Activated naive CD4-positive, alpha-beta T cell treated with anti-CD3 and anti-CD28 coated beads for 36 hours (primary cell): ENCODE measurements at places on chromosomes 11 and 22. TPM values are rescaled to one million over a fixed set of nuclear protein-coding genes. Genes with fewer than 3 reads are reported as not detected.

DNA sequence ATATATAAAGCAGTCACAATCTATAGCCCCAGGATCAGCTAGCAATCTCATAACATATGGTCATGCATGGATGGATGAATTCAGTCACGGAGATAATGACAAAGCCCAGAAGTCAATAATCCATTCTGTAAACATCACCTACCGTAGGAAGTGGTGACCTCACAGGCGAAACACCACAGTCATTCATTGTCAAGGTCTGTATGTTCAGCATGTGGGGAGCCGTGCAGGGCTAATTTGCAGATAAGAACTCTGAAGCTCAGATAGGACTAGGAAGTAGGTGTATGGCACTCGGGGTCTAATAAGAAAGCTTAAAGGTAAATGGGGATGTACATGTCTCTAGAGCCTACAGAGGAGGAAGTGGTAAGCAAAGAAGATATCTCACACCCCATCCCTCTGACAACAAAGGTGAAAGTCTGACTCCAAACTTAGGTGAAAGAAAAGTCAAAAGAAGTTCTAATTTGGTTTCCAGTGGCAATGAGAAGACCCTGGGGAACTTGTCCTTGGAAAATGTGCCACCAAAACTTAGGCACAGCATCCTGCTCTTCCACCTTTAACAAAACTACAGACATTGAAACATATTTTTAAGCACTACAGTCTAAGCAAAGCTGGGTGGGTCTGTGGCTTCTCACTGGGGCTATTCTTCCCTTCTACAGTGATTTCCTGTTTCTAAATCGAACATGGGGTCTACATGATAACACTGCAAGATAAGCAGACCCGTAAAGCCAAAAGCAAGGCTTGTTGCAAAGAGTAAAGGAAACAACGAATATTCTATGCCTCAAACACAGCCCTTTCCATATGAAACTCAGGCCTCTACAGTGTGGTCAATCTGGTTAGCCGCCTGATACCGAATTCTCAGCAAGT, 5.2 kb downstream of the CRTAM start:
- no peaks in the 10 kb centered on the region for H3K27me3 ChIP-seq
- peak; percentile 71 for DNase-seq
- peak overlapping the region; percentile 38 for H3K4me3 ChIP-seq
- H3K4me1 ChIP-seq = peaks cover 30% of the 10 kb centered on the region
- H3K27ac ChIP-seq = peak overlapping the region; percentile 43
- H3K36me3 ChIP-seq = no peaks in the 10 kb centered on the region

GRCh38 chr11:2533587-2534133, 88.9 kb downstream of the KCNQ1 start:
- no peaks in the 10 kb centered on the region for H3K36me3 ChIP-seq
- no peak overlapping the region for H3K27ac ChIP-seq
- H3K4me3 ChIP-seq = no peak overlapping the region

- no peaks in the 10 kb centered on the region for H3K36me3 ChIP-seq
- H3K27ac ChIP-seq = no peak overlapping the region
- no peak overlapping the region for H3K4me3 ChIP-seq
- no peak for DNase-seq
Observed at GRCh38 chr11:111137846-111138245, 107.7 kb upstream of the POU2AF2 start.

DNA sequence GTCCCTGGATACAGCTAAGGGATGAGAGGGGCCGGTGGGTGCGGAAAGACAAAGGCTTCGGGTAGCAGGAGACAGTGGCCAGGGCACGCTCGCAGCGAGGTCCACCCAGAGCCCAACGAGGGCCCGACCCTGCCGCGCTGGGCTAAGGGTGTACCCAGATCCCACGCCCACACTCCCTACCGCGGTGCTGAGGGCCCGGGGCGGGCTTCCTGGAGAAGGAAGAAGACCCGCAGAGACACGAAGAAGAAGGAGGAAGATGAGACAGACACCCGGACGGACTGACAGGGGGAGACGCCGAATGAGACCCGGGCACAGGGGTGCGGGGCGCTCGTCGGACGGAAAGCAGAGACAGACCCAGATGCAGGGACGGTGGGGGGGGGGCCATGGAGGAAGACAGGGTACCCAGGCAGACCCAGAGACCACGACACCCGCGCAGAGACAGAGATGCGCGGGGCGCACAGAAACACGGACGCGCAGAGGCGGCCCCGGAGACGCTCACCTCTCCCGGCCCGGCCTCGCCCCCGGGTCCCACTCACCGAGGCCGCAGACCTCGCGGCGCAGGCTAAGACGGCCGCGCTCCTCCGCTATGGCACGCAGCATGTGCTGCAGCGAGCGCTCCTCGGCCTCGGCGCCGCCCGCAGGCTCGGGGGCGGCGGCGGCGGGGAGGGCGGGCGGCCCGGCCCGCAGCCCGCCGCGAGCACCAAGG, 437 bp downstream of the KIAA0930 start:
- no peaks in the 10 kb centered on the region for H3K27me3 ChIP-seq
- peaks cover 29% of the 10 kb centered on the region for H3K4me1 ChIP-seq
- H3K36me3 ChIP-seq = peaks cover 3% of the 10 kb centered on the region
- peak overlapping the region; percentile 47 for H3K27ac ChIP-seq

DNA sequence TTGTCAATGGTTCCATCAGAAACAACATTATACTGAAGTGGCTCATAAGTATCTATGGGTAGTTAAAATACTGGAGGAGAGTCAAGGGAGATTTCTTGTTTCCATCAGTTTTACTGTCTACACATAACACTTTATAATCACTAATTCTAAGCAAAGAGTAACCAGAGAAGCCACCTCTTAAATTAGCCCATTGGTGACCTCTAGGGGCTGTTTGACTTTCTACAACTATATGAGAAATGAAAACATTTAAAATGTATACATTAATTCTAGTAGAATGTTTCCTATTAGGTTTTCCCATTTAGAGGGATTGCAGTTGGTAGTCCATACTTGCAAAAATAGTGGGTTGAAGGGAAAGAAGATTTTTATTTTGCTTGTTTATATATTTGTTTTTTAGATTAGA, 504.3 kb downstream of the FAM181B start:
- no peak for DNase-seq
- H3K36me3 ChIP-seq = no peaks in the 10 kb centered on the region
- H3K4me3 ChIP-seq = no peak overlapping the region
- no peak overlapping the region for H3K27ac ChIP-seq
- no peaks in the 10 kb centered on the region for H3K4me1 ChIP-seq
- no peaks in the 10 kb centered on the region for H3K27me3 ChIP-seq

Gene TRPM5
- not detected for total RNA-seq
